ENCODE measurements at places on chromosomes 7 and 10.

DNA sequence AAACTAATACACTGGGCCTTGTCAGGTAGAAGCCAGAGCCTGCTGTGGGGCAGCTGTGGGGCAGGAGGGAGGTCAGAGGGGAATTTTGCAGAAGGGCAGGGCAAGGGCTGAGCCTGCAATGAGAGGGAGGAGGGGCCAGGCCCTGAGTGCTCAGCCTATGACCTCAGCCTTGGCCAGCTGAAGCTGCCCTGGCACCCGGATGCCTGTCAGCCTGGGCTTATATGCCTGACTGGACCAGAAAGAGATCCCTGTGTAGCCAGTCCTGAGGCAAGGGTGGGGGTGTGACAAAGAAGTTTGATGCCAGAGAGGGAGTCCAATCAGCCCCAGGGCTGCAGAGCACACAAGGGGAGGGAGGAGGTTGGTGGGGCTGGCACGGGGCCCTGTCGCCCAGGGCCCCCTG is 22.3 kb upstream of the PRRT4 start:
- DNase-seq, result no peak

DNA sequence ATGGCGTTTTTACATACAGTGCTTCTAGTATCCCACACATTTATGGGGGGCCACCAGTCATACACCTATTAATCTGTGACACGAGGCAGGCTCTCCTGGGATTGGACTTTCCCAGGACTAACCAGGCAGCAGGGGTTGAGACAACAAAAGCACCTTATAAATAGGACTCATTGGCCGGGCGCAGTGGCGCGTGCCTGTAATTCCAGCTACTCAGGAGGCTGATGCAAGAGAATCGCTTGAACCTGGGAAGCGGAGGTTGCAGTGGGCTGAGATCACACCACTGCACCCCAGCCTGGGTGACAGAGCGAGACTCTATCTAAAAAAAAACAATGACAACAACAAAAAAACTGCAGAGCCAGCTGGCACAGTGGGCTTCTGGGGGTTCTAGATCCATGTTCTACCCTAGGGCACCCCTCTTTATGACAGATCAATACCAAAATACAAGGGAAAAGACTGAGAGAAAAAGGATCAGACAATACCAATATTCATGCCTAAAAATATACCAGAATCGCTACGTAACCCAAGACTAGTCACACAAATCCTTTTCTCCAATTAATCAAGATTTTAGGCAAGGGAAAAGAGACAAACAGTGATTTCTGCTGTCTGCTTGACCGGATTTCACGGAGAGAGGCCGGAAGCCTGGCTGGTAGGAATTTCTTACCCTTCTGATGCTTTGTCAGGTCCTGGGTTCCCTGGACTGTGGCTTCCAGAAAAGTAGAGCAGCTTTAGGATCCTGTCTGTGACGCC is 98.4 kb upstream of the CCNY start:
- DNase-seq, result no peak

DNA sequence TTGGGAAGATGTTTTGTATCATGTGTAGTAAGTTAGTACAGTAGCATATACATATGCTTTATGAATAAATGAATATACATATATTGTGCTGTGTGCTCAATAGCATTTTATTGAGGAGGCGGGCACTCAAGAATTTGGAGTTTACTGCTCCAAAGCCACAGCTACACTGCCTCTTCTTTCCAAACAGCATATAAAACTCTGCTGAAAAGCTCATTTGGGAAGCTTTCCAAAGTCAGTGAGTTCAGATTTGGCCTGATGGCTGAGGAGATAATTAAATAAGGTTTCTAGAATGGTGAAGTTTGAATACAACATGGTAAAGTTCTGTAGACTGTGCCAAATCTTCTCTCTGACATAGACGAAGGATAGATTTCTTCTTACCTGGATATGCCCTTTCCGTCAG is 29.8 kb downstream of the CDK1 start:
- no peak for DNase-seq

- DNase-seq, result no peak
Measured at GRCh38 chr10:26024303-26024702, 90.3 kb downstream of the MYO3A start.

GRCh38 chr10:132036153-132036886 is 29.4 kb upstream of the JAKMIP3 start:
- DNase-seq, result no peak

DNA sequence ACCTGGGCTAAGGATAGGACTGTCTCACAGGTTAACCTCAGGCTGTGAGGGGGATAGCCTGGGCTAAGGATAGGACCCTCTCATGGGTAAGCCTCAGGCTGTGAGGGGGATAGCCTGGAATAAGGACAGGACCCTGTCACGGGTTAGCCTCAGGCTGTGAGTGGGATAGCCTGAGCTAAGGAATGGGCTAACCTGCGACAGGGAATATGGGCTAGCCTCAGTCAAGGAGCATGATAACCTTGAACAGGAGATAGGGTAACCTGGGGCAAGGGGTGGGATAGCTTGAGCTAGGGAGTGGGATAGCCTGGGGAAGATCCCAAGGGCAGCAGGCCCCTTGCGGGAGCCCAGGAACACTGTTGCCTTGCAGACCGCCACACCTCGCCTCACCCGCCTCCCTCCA is 42.7 kb downstream of the GRID2IP start:
- DNase-seq, result no peak

GRCh38 chr7:2635810-2636701 is 4.3 kb downstream of the TTYH3 start:
- no peak for DNase-seq

- DNase-seq, result no peak
Measured at GRCh38 chr7:4519819-4520520, 162.1 kb upstream of the FOXK1 start.

- no peak for DNase-seq
Measured at GRCh38 chr7:143411976-143412708, 3.5 kb upstream of the EPHA1 start.

GRCh38 chr10:114172216-114172615 is 1.8 kb downstream of the CCDC186 start:
- no peak for DNase-seq

DNA sequence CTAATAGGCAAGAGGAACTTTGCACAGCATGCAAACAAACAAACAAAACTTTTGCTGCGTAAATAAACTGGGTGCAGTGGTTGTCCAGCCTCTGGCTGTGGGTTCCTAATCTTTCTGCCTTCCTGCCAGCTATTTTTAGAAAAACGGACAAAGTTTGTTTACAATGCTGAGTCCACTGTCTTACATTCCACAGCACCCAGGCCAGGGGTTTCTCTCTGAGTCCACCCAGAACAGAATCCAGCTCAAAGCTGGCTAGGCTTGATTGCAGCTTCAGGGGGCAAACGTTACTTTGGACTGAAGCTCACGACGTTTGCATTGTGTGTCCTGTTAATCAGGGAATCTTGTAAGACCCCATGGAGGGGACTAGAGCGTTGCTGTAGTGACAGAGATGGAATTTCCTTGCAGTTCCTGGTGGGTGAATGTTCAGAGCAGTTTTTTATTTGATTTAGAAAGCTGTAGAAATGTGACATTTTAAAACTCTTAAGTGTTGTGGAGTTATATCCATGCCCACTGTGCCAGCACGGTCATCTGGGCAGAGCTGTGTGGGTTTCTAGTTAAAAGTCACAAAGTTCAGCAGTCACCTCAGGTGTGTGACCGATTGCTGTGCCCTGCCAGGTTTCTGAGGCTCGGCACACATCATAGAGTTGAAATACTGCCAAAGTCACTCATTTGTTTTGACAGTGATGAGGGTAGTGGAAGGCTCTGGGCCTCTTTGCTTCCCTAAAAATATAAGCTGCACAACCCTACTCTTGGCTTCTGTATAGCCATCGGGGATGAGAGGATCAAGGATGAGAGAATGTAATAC is 247.0 kb downstream of the STK31 start:
- no peak for DNase-seq

DNA sequence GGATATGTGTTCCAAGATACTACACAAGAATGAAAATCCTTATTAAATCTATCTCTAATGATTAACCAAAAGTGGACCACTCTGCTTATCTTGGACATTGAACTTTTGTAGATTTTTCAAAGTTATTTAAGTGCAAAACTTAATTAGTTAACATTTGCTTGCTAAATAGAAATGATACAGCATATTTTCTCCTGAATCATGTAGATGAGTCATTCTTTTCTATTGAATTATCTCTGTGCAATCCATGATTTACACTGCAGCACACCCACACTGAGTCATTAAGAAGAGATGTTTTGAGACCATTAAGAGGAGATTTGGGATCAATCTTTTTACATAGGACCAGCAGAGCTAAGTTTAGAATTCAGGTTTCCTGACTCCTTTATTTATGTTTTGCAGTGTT is 6.6 kb upstream of the ABCC2 start:
- DNase-seq, result no peak

GRCh38 chr7:128725531-128725930 is 13.6 kb upstream of the CALU start:
- DNase-seq, result no peak

DNA sequence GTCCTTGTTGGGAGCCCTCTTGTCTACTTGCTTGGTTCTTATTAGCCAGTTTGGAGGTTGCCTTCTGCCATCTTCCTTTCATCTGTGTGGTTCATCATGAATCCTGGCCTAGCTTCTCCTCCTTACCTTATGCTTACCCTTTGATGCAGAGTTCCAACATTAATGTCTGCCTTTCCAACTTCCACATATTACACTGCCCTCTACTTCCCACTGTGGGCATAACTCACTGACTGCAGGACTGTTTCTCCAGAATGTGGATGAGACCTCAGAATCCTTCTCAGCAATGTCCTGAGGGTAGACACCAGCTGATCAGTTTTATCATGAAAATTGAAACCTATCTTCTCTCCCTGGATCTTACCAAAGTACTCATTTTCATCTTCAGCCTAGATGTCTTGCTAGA is 491.0 kb downstream of the LRMDA start:
- no peak for DNase-seq

DNA sequence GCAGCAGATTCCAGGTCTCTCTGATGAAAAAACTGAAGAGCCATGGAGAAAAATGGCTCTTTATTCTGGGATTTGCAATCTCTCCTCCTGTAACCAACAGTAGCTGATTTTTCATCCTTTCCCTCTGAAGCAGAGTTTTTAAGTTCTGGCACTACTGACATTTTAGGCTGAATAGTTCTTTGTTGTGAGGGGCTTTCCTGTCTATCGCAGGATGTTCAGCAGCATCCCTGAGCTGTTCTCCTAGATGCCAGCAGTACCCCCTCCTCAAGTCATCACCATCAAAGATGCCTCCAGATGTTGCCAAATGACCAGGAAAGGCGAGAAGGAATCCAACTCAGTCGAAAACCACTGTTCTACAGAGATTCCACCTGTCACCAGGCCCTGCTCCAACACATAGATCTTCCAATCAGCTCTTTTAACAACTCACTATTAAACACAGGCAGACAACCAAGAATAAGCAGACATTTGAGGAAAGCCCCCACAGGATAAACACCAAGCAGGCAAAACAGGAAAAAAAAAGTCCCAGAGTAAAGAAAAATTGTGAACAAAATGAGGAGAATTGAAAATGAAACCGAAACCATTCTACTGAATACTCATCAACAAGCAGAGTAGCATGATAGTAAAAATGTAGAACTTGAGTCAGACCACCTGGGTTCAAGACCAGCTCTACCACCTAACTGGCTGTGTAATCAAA is 124.8 kb downstream of the MPP7 start:
- no peak for DNase-seq

Measured in cortex of kidney (tissue), 1 donor.